ENCODE measurements at places on chromosomes 6 and 20.

GRCh38 chr6:109055771-109056235 lies 38.8 kb downstream of the SESN1 start:
- DNase-seq = no peak

GRCh38 chr6:80165819-80166218 lies 59.3 kb downstream of the BCKDHB start:
- DNase-seq = no peak

DNA sequence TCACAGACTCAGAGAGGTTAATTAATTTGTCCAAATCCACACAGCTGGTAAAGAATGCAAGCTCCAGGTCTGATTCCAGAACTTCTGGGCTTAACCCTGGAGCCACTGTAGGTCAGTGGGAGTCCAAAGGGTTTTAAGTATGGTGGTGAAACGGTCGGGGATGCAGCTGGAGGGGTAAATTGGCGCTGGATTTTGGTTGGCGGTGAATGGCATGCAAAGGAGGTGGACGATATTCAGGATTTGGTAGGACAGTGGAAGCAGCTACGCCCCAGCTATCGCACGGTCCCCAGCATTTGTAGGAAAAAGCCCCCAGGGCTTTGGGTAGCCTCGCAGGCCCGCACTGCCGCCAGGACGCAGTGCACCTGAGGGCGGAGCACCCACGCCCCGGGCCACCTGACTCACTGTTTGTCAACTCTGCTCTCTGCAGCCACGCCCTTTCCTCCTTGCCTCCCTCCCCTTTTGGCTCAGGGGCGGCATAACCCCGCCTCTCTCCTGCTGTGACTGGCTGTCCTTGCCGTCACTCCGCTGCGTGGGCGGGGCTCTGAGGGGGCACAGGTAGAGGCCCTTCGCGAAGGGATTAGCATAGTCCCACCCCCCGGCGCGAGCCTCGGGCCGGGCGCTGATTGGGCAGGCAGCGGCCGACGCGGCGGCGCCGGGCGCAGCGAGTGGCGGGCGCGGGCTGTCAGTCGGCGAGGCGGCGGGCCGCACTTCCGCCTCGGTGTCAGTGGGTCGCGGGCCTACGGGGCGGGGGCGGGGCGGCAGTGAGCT lies at the start of gene OSBPL2:
Gene OSBPL2, plus strand, starts transcription at position 721 of the 768 bp plus-strand sequence. CDS start 17,664 bp downstream, outside the sequence.
- DNase-seq = peak; percentile 100

DNA sequence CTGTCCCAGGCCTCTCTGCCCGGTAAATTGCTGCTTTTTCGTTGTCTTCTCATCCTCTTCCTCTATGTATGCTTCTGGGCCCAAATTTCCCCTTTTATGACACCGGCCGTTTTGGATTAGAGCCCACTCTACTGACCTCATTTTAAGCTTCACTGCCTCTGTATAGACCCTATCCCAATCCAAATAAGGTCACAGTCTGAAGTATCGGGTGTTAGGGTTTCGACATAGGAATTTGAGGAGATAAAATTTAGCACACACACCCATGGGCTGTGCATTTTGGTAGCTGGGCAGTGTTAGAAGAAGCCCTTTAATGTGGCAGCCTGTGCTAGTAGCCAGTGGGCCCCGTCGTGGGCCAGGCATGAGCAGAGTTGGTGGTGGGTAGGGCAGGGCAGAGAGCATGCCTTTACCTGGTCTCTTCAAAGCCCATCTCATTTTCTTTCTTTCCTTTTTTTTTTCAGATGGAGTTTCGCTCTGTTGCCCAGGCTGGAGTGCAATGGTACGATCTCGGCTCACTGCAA lies 27.9 kb upstream of the EZR start:
- DNase-seq = no peak

- no peak for DNase-seq
These were observed 18.6 kb downstream of the ZKSCAN8 start for GRCh38 chr6:28160233-28160632.

GRCh38 chr6:137233911-137234863 lies 15.0 kb upstream of the IFNGR1 start:
- no peak for DNase-seq

GRCh38 chr6:21367649-21368154 lies 225.8 kb upstream of the SOX4 start:
- DNase-seq = no peak

DNA sequence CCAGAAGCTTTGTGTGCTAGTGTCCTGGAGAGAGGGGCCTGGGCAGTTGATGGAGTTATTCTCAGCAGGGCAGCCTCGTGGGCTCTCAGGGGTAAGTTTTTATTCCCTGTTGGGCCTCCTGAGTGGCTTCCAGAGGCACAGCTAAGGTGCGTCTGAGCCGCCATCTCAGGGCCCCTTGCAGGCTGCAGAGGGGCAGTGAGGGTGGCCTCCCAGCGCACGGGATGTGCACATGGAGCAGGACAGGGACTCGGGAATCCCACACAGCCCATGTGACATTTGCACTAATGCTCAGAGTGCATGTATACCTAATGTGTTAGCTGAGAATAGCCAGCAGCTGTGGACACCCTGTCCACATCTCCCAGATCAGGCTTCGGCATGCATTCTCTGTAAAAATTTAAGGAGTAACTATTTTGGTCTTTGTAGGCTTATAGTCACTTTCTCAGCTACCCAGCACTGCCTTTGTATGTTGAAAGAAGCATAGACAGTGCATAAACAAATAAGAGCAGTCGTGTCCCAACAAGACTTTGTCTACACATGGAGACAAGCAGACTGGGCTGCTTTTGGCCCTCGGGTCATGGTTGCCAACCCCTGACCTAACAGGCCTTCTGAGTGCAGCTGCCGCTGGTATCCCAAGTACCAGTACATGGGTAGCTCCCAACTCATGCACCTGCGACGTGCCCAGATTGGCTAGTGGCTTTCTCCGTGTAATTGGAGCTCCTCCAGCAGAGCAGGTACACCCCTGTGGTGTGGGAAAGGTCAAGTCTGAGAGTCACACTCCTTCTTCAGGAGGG lies 18.6 kb upstream of the CST9L start:
- DNase-seq = no peak

- no peak for DNase-seq
These were observed 54.0 kb downstream of the ASXL1 start for GRCh38 chr20:32411955-32412706.

GRCh38 chr6:157879034-157879872 lies 56.2 kb downstream of the SNX9 start:
- no peak for DNase-seq

GRCh38 chr6:113010196-113010989 lies 663.3 kb downstream of the RFPL4B start:
- no peak for DNase-seq

- peak; percentile 34 for DNase-seq
These were observed 78.9 kb downstream of the OLIG3 start for GRCh38 chr6:137415127-137415833.

- DNase-seq = no peak
These were observed 25.1 kb downstream of the CAP2 start for GRCh38 chr6:17418281-17419188.

DNA sequence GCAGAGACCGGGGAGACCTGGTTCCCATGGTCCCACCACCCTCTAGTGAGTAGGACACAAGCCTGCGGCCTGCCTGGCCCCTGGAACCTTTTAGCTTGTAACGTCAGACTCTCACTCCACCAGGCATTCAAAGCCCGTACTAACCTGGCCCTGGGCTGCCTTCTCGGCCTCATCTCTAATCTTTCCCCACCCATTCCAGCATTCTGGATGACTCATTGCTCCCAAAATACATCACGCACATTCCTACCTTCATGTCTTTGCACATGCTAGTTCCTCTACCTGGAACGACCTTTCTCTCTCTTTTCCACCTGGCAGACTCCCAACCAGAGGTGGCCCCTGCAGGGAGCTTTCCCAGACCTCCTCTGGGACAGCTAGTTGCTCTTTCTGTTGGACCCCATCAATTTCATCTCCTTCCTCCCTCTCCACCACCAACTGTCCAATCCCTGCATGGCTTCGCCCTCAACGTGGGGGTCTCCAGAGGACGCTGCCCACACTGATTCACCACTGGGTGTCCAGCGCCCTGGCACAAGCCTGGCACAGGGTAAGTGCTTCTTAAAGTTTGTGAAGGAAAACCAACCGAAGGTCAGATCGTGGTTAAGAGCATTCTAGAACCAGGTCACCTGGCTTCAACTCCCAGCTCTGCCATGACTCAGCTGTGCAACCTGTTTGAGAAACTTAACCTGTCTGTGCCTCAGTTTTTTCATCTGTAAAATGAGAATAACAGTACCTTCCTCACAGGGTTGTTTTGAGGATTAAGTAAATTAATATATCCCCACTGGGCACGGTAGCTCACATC lies 35.2 kb downstream of the JPH2 start:
- no peak for DNase-seq

DNA sequence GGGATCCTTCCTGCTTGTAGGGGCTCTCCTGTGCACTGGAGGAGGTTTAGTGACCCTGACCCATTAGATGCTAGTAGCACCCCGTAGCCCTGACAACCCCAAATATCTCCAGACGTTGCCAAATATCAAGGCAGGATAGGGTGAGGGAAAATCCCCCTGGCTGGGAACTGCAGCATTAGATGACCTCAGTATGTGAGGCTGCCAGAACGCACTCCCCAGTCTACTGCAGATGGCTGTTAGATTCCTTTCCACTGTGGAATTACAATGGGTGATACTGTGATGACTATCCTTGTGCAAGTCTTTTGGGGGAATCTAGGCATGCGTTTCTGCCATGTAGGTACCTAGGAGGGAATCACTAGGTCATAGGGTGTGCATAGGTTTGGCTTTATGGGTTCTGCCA lies 226.3 kb upstream of the KCNG1 start:
- DNase-seq = no peak

- DNase-seq = no peak
These were observed 22.3 kb upstream of the PPARD start for GRCh38 chr6:35320031-35320410.

DNA sequence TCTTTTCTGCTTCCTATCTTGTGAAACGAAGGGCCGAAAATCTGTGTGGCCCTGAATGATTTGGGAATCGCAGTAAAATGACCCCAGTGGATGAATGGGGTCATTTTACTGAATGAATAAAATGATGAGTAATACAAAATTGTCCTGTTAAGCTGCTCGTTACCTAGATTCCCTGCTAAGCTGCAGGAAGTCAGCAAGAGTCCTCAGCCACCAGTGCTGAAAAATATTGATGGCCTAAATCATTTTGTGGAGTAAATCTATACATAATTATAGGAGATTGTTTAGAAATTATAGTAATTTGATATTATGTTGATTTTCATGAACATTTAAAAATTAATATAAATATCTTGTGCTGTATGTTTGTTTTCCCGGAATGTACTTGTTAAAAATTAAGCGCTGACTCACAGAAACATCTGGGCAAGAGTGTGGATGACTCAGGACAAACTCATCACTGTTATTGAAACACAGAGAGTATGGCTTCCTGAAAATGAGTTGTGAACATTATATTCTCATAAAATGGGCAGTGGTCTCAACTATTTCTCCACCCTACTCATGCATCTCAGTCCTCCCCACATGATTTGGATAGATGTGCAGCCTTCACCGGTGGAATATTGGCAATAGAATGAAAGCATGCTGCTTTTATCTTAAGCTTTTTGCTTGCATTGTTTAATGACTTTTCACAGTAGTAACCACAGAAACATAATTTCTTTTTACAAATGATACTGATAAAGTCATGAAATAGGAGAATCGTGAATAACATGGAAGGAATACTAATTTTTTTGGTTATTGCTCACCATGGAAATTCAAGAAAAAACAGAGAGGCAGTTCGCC lies 36.2 kb upstream of the RGS17 start:
- DNase-seq = no peak

DNA sequence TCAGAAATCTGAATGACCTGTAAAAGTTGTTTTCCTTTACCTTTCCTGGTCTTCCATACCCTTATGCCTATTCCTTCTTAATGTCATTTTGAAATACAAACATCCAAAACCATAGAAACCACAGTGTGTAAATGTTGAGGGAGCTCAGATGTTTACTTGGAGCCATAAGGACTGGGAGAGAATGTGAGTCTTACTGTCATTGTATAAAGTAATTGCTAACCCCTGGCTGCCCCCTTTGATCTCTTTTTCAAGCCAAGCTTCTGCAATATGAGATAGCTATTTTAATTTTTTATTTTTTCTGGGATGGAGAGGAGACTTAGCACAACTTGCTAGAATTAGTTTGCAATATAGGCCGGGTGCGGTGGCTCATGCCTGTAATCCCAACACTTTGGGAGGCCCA lies 124.4 kb upstream of the AKIRIN2 start:
- no peak for DNase-seq

- no peak for DNase-seq
These were observed 753.3 kb upstream of the MARCKS start for GRCh38 chr6:113103634-113104361.

DNA sequence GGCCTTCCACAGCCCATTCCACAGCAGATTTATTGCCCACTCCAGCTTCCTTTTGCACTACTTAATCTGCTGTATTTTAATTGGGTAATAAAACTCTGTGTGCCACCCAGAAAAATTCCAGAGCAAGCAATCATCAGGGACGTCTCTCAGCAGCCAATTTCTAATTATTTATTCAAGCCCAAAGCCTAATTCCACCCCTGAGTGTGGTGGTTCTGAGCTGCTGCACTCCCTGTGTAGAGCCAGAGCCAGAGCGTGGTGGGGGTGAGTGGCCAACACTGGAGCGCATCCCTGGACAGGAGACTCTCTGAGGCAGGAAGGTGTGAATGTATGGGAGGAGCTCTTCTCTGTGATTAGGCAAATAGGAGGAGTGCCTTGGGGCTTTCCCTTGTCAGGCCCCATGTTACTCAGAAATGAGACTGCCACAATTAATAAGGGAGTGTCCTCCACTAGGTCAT lies 66.1 kb downstream of the CD24 start:
- no peak for DNase-seq

DNA sequence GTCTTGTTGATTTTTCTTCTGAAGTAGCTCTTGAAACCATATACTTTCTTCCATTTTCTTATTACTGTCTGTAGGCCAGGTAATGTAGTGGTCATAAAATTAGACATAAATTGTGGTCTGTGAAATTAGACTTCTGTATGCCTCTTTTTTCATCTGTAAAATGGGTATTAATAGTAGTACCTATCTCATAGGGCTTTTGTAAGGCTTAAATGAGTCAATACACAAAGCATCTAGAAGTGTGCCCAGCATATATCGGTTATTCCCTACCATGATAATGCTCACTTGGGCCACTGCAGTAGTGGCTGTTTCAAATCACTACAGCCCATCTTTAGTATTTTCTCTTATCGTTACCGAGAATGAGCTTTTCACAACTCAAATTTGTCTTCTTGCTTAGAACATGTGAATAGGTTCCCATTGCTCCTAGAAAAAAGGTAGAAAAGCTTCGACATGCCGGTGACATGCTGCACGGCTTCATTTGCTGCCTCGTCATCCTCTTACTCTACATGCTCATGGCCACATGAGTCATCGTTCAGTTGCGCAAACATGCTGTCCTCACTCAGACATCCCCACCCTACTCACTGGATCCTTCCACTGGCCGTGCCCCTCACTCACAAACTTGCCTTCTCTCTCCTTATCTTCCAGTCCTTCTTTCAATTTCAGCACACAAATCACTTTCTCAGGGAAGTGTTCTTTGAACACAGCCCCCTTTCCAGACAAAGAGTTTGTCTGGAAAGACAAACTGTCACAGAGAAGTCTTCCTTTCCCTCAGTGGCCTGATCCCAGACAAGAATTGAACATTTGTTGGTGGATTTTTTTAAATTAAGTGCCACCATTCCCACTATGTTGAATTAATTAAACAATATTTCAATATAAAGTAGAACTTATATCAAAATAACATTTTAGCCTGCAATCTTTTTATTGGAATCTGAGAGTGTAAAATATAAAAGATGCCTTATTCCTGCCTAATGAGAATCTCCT lies 32.2 kb upstream of the ERVFRD-1 start:
- no peak for DNase-seq

Measured in stimulated activated CD4-positive, alpha-beta T cell treated with anti-CD3 and anti-CD28 coated beads, Interleukin-1b, Interleukin-23, amount 100 ng/mL, for 1 hour (primary cell).